ENCODE measurements at places on chromosomes 1 and 21.

DNA sequence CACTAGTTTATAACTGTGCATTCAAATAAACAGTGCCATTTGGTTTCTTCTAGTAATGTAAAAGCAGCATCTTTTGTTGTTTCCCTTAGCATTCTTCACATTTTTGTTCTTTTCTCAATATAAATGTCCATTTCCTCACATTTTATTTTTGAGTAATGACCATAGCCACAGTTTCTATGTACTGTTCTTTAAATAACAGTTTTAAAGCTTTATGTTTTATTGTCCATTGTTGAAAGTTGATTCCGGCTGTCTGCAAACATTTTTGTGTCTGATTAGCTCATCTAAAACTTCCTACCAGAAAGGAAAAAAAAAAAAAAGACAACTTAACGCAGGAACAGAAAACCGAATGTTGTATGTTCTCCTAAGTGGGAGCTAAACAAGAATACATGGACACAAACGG is 139.7 kb downstream of the MAGI3 start:
- DNase-seq, result no peak

DNA sequence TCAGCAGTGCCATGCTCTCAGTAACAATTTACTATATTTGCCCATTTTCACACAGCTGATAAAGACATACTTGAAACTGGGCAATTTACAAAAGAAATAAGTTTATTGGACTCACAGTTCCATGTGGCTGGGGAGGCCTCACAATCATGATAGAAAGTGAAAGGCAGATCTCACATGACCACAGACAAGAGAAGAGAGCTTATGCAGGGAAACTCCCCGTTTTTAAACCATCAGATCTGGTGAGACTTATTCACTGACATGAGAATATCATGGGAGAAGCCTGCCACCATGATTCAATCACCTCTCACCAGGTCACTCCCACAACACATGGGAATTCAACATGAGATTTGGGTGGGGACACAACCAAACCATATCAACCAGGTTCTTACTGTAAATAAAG is 112.1 kb upstream of the C1orf87 start:
- DNase-seq, result no peak

GRCh38 chr1:107264561-107264960 is 123.7 kb downstream of the NTNG1 start:
- DNase-seq, result no peak

DNA sequence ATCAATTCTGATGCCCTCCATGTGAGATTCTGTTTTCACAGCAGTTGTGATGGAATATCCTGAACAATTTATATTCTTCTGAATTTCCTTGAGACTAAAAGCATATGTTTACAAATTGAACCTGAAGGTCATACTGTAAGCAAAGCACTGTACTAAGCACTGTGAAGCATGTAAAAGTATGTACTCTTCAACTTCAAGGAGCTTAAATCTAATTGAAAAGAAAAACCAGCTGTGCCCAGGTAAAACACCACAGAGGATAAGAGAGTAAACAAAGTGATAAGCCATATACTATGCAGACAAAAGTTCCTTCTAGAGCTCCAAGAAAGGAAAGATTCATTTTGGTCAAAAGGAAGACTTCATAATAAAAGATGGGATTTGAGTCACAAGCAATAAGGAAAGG is 71.9 kb downstream of the TTLL7 start:
- DNase-seq, result no peak

All from kidney glomerular epithelial cell (primary cell).